ENCODE measurements at places on chromosomes 7 and 10.
A peak's percentile ranks its signal among the peaks of the same experiment; 100 is the strongest.

- DNase-seq, result no peak
These were observed 751.8 kb downstream of the KCNMA1 start for GRCh38 chr10:76885816-76886215.

DNA sequence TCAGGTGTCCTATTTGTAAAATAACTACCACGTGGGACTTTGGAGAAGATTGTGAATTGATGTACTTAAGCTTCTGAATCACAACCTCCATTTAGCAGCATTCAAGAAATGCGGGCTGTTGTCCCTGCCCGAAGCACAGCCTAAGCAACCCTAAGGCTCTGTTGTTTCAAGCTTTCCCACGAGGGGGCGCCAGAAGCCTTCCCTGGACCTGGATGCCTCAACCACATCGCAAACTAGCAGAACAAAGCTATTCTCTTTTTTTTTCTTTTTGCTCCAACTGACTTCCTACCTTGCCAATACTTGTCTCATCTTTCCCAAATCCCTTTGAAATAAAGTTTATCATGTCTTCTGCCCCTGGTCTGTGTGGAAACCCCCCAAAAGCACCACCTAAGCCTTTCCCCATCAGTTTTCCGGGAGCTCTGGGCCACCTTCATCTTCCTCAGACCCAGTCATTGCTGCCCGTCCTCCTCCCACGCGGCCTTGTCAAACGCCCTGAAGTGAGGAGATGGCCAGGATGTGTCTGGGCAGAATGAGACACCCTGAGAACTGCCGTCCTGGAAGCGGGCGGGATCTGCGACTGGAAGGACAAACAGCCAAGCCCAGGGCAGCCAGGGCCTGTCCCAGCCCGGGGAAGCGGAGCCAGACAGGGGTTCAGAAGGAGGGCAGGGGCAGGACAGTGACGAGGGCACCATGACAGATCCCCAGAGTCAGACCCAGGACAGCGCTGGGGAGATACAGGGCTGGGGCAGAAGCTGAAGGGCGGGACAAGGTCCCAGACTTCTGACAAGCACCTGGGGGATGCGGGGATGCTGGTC is 112.7 kb downstream of the SLIT1 start:
- DNase-seq, result no peak

DNA sequence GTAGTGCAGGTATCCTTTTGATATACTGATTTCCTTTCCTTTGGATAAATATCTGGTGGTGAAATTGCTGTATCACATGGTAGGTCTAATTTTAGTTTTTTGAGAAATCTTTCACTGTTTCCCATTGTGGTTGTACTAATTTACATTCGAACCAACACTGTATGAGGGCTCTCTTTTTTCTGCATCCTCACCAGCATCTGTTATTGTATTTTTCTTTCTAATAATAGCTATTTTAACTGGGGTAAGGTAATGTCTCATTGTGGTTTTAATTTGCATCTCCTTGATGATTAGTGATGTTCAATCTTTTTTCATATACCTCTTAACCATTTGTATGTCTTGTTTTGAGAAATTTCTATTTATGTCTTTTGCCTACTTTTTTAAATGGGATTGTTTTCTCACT is 335.4 kb upstream of the MTPN start:
- DNase-seq, result no peak

DNA sequence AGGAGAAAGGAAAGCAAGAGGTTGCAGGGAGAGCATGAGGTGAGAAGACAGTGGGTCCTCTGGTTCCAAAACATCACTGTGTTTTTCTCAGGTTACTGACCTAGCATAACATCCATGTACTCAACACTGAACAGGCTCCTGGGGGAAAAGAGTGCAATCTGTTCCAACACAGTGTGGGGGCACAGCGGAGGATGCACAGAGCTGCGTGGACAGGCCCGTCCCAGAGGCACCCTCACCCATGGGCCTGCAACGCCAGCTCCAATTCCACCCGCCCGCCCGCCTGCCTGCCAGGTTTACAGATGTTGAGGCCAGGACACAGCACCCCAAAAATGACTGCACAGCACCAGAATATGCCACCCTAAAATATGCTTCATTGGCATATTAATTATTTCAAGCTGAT is 26.9 kb upstream of the FKBP9 start:
- no peak for DNase-seq

DNA sequence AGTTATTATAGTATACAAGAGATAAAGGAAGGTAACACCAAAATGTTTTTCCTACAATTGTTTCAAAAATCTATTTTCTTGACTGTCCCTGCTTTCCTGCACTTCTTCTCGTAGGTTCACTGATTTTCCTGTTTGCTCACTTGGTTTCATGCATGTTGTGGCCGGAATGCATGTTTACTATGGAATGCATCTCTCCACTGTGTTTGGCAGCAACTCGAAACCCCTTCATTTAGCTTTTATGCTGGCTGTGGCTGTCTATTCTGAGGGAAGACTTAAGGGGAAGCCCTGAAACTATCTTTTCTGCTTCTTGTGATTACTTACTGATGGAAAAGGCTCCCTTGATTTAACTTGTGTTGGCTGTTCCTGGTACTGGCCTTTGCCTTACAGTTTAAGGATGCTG is 120.3 kb downstream of the NRG3 start:
- DNase-seq, result no peak

DNA sequence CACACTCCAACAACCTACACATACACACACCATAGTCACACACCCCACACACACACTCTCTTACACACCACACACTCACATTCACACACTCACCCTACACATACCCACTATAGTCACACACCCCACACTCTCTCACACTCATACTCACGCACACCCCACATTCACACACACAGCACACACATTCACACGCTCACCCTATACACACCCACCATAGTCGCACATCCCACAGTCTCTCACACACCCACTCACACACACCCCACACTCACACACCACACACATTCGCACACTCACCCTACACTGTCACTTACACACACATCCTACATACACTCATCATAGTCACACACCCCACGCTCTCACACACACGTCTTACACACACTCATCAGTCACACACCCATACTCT is 85.6 kb downstream of the HECW1 start:
- no peak for DNase-seq

GRCh38 chr10:31004611-31005193 is 27.0 kb downstream of the ZNF438 start:
- no peak for DNase-seq

DNA sequence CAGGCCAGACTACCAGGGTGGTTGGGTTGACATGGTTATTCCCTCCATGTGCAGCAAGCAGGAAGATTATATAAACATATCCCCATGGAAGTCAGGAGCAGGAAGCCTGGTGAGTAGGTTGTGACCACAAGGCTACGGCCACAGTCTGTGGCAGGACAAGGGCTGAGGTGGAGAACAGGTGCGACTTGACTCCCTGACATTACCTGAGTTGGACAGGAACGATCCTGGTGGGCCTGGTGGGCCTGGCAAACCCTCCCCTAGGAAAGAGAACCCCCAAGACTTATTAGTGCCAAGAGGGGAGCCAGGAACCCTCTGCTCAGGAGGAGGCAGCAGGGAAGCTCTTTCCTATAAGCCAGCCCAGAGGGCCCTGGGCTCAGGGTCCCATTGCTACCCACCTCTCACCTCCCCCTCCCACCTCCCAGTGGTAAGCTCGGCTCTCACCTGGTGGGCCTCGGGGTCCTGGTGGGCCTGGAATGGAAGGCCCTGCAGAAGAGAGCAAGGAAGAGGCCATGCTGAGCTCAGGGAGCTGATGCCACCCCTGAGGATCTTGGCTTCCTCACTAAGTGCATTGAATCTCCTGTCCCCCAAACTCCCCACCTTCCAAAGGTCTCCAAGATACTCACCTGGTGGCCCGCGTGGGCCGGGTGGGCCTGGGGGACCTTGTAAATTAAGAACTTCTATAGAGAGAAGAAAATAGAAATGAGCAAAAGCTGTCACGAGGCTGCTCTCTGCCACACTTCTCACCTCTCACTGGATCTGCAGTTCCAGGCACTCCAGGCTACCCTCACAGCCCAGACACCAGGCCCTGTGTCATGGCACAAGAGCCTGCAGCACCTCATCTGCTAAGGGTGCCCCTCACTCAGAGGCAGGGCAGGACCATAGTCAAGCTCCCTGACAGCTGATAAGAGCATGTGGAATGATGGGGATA is 44.6 kb downstream of the COL17A1 start:
- peak; percentile 84 for DNase-seq

GRCh38 chr7:111192614-111193413 is 101.9 kb downstream of the LRRN3 start:
- no peak for DNase-seq

DNA sequence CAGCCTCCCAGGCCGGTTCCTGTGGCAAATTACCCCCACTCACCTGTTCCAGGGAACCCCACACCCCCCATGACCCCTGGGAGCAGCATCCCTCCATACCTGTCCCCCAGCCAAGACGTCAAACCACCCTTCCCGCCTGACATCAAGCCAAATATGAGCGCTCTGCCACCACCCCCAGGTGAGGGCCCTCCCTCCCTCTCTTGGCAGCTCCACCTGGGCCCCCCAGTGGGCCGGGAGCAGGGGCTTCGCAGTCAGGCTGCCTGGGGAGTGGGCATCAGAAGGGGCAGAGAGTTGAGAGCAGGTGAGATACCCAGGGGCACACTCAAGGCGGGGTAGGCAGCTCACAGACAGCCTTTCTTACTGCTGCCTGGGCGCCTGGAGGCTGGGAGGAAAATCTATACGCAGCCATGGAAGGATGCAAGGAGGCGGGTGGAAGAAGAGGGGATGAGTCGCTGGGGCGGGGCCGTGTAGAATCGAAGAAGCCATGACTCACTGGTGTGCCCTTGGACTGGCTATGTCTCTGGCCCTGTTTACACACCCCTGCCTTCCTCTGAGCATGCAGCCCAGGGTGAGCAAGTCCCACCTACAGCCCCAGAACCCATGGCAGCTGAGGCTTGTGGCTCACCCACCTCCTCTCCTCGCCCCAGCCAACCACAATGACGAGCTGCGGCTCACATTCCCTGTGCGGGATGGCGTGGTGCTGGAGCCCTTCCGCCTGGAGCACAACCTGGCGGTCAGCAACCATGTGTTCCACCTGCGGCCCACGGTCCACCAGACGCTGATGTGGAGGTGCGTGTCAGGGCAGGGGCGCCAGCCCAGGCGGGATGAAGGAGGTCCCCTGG is 48.6 kb upstream of the PPIF start:
- no peak for DNase-seq

DNA sequence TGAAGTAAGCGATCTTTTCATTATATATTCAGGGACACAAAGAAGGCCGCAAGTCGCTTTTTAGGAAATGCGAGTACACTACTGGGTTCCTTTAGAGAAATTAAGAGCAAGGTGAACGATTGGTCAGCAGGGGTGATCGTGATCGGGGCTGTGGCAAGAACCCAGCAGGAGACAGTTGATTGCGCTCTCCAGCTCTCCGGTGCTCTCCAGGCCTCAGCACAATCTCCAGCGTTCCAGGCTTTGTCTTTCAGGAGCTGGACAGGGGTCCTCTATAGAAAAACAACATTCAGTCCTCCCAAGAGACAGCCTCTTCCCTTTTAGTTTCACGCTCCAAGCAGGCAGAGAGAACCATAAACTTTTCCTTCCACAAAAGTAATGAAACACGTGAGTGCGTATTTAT is 170.5 kb upstream of the KLF6 start:
- no peak for DNase-seq

DNA sequence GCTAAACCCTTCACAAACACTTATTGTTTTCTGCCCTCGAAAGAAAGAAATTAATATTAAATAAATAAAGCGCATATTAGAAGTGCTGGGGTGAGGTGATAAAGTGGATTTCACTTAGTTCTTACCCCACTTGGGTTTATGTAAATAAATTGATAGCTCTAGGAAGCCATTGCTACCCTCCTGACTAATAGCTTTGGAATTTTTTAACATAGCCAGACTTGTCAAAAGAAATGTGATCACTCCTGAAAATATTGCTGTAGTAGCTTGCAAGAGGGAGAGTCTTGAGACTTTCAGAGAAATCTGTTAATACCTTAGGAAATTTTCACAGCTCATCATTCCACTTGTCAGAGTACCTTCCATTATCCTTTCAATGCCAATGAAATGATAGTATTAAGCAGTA is 7.6 kb downstream of the ARL5B start:
- no peak for DNase-seq

GRCh38 chr10:2108496-2108895 is 371.2 kb upstream of the ADARB2 start:
- DNase-seq, result no peak

DNA sequence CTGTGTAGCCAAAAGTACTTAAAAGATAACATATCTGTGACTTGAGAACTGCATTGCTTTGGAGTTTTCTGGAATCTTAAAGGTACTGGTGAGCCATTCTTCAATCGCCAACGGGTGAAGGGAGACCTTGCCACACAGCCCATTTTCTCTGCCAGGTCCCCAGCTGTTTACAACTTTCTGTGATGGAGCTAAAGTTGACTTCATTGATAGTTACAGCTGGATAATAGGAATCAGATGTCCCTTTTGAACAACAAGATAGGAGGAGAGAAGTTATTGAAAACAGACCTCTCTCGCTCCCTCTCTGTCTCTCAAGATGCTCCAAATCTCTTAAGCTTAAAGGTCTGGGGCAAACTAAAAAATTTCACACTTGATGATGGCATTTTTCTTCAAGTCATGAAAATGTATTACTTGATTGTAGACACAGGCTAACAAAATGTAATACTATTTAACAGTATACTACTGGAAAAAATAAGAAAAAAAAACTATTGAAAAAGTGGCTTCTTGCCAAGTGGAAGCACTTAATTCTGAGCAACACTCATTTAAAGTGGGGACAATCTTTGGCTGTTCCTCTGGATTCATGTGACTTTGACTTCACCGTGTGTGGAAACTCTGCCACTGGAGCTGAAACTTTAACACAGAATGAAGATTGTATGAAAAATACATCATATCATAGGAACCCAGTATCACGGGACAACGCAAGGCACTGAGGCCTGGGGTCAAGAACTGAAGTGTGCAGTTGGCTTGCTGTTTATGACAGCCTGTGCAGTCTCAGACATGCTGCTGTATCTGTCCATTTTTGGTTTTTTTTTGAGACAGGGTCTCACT is 78.4 kb upstream of the AFAP1L2 start:
- no peak for DNase-seq

GRCh38 chr7:11934796-11935195 is 102.8 kb upstream of the THSD7A start:
- no peak for DNase-seq

- DNase-seq, result no peak
These were observed 135.3 kb downstream of the OAT start for GRCh38 chr10:124283215-124283948.

DNA sequence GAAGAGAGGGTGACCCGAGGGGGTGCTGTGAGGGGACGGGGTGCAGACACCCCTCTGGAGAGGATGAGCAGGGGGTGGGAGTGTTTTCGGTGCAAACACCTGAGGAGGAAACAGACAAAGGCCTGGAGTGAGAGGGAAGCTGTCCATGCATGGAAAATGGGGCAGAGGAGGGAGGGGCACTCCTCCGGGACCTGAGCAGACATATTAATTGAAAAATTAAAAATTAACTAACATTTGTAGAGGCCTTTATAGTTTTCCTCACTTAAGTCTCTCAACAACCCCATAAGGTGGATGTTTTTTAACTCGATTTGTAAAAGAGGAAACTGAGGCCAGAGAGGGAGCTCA is 1.2 kb downstream of the VPS37D start:
- no peak for DNase-seq

GRCh38 chr7:24191362-24191761 is 92.6 kb upstream of the NPY start:
- DNase-seq, result no peak
